Stimulated activated CD8-positive, alpha-beta memory T cell treated with anti-CD3 and anti-CD28 coated beads, Interleukin-7, amount 100 ng/mL, for 24 hours (primary cell): ENCODE measurements at places on chromosomes 16 and 17.

DNA sequence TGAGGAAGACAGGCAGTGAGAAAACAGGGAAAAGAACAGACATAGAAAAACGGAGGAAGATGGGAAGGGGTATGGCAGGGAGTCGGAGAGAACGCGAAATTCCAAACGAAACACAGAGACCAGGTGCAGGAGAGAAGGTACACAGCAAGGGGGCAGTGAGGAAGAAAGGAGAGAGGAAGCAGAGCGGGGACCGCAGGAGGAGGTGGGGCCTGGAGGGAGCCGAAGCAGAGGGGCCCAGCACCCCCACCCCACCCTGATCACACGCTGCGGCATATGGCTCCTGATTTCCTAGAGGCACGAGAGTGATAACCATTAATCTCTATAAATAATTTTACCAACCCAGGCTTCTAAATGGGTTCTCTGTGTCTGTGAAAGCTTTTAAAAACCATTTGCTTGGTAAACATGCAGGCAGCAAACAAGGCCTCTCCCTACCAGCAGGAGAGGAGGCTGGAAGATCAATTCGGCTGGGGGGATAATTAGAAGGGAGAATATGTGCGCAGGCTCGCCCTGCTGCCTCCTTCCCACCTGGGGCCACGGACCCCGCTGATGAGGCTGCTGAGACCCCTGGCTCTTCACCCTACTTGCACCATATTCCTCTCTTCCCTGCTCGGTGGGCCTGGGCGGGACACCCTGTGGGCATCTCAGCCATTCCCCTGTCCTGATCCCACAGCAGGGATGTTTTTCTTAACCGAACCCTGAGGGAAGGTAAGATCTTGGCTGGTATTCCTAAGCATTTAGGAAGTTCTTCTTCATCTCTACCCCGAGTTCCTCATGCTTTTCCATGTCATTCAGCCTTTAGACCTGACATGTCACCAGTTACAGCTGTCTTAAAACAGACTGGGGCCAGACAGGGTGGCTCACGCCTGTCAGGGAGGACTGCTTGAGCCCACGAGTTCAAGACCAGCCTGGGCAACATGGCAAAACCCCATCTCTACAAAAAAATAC lies 86.7 kb downstream of the TMEM132E start:
- no peak for DNase-seq

DNA sequence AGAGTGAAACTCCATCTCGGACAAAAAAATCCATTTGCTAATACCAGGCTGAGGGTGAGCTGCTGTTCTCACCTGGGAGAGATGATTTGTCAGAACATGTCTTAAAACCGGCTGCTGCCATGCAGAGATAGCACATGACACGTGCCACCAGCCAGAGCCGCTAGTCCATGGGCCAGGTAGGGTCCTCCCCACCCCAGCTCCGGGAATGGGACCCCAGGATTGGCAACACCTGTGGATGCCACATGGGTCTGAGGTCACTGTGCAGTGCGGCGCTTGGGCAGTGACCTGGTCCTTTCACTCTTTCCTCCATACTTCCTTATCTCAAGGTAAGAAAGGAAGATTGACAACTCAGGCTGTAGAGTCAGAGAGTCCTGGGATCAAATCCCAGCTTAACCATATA lies 393.3 kb upstream of the TNRC6C start:
- no peak for DNase-seq

DNA sequence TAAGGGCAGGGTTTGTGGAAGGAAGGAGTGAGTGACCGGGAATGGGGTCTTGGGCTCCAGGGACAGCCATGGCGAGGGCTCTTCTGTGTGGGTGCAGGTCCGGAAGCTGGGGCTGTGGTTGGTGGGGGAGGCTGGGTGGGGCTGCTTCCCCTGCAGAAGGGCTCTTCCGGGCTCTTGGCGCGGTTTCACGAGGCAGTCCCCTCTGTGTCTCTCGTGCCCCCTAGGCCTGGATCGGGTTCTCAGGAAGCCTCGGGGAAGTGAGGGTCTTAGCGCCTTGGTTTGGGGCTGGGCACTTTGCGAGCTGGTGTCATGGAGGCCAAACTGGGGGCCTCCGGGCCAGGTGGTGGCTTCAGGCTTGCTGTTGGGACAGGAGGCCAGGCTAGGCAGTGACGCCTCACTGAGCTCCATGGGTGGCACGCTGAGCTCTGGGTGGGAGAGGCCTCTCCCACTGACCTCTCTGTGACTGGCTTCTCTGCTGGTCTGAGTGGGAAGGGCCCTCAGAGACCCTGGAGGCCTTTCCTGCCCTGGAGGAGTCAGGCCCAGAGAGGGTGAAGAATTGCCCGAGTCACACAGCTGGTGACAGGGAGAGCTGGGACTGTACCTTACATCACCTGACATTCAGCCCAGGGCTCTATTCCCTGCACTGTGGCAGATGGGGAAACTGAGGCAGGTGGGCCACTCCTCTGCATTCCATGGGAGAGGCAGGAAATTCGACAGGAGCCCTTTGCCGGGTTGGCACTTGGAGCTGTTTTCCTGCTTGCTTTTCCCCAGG lies 8.2 kb downstream of the ADCY7 start:
- DNase-seq = no peak

DNA sequence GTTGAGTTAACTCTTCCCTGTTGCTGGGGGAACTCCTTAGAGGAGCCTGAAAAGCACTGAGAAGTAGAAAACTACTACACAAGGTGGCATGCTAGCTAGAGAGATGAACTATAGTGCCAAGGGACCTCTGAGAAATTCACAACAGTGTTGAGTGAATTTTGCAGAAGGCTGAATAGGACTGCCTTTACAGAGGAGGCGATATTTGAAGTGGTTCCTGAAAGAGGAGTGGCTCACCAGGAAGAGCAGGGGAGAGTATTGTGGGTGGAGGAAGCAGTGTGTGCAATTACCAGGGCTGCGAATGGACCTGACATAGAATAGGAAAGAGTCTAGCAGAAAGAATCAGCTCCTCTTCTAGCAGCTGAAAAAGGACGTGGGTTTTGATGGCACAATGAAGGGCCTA lies 66.4 kb downstream of the CDK5R1 start:
- no peak for DNase-seq

DNA sequence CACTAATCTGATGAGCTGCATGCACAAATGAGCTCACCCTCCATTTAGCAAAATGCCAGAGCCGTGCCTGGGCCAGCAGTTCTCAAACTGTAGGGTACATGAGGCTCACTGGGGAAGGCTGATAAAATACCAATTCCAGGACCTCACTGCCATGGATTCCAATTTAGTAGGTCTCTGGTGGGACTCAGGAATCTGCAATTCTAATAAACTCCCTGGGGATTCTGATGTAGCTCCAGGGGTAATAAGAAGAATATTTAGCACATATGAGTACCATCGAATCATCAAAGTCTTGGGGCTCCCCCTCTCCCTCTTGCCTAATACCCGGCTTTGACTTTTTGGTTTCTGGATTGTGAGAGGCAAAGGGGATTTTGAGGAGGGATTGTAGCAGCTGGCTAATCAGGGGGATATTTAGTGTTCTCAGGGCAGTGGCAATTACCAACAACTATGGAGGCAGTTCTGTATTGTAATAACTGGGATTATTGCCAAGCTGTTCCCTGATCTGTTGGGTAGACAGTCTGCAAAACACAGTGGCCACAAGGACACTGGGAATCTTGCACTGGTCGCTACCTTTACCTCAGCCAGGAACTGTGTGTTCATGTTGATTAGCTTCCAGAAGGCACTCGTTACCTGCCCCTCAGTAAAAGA lies 140.4 kb downstream of the SHISA9 start:
- DNase-seq = no peak

DNA sequence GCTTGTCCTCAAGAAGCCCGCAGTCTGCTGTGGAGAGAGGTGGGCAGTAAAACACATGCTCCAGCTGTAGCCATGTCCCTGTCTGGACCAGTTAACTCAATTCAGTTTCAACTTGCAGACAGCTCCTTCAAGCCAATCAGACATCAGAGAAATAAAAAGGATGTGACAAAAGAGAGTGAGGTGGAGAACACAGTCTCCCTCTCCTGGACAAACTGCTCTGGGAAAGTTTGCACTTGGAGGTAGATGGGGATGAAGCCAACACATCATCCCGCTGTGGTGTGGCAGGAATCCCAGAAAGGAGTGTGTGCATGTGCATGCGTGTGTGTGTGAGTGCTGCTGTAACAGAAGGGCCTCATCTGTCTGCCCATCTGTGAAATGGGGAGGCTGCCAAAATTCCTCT lies 358.6 kb upstream of the ASIC2 start:
- no peak for DNase-seq

DNA sequence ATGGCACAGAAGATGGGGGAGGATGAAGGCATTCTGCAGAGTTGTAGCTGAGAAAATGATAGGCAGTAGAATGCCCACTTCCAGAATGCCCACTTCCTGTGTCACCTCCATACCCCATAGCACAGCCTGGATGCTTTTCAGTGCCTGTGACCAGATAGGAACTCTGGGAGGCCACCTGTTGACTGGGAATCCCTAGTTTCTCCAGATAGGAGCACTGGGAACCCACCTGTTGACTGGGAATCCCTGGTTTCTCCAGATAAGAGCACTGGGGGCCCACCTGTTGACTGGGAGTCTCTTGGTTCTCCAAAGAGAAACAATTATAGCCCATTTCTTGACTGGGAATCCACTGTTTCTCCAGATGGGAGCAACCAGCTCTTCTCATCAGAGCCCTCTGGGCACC lies 11.6 kb downstream of the CPHXL start:
- no peak for DNase-seq

DNA sequence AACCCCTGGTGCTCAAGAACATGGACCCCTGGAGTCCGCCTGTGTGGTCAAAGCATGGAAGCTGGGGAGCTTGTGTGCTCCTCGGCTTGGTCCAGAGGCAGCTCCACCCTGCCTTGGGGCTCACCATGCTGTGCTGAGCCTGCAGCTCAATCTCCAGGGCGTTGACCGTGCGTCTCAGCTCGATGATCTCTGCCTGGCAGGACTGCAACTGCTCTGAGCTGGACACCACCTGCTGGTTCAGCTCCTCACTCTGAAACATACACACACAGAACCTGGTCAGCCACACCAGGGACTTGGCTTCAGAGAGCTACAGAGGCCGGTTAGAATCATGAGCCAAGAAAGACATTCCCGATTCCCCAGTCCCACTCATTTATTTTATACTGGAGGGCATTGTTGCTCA lies 2.7 kb downstream of the KRT35 start:
- no peak for DNase-seq
